ENCODE measurements at places on chromosomes 6 and 20. TPM values are rescaled to one million over a fixed set of nuclear protein-coding genes. Genes with fewer than 3 reads are reported as not detected.

NQO2 gene
- total RNA-seq: 22.4 TPM

MRAP2 gene
- 0.74 TPM for total RNA-seq

CALHM4 gene
- not detected for total RNA-seq

IL17F gene
- not detected for total RNA-seq

ADGB gene
- total RNA-seq: 6.2 TPM

GNAS-AS1 gene
- 0.97 TPM for total RNA-seq

LAMA2 gene
- 49.6 TPM for total RNA-seq

- H3K4me1 ChIP-seq: no peaks in the 10 kb centered on the region
- H3K36me3 ChIP-seq: no peaks in the 10 kb centered on the region
- H3K27me3 ChIP-seq: no peaks in the 10 kb centered on the region
- no peak for DNase-seq
- H3K4me3 ChIP-seq: no peak overlapping the region
- H3K27ac ChIP-seq: no peak overlapping the region
Measured at GRCh38 chr20:23308024-23308423, 42.6 kb upstream of the NXT1 start.

- H3K36me3 ChIP-seq: peaks cover 24% of the 10 kb centered on the region
- no peak for DNase-seq
- H3K4me1 ChIP-seq: peaks cover 33% of the 10 kb centered on the region
- H3K27ac ChIP-seq: no peak overlapping the region
- H3K27me3 ChIP-seq: no peaks in the 10 kb centered on the region
- H3K4me3 ChIP-seq: no peak overlapping the region
Measured at GRCh38 chr6:35094183-35094582, 47.0 kb downstream of the TCP11 start.

- no peaks in the 10 kb centered on the region for H3K4me1 ChIP-seq
- H3K27me3 ChIP-seq: no peaks in the 10 kb centered on the region
- no peak overlapping the region for H3K27ac ChIP-seq
- no peak overlapping the region for H3K4me3 ChIP-seq
- no peak for DNase-seq
- no peaks in the 10 kb centered on the region for H3K36me3 ChIP-seq
Measured at GRCh38 chr6:163170294-163170883, 244.1 kb upstream of the QKI start.

- no peak overlapping the region for H3K4me3 ChIP-seq
- no peak for DNase-seq
- no peak overlapping the region for H3K27ac ChIP-seq
Measured at GRCh38 chr20:53387983-53388675, 205.5 kb downstream of the ZNF217 start.

DNA sequence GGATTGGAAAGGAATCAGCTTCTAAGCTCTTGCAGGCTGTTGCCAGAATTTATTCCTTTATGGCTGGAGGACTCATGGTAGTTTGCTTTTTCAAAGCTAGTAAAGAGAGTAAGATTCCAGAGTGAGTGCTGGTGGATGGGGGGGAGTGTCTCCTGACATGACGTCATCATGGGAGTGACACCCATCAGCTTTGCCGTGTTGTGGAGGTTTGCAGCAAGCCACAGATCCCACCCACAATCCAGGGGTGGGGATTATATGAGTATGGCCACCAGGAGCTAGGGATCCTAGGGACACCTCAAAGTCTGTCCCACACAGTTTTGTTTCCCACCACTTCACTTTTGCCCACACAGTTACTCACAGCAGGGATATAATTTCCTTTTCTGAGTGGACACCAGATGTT lies 28.7 kb upstream of the PMEPA1 start:
- DNase-seq: peak; percentile 1
- H3K4me3 ChIP-seq: no peak overlapping the region
- H3K4me1 ChIP-seq: no peaks in the 10 kb centered on the region
- H3K27me3 ChIP-seq: no peaks in the 10 kb centered on the region

DNA sequence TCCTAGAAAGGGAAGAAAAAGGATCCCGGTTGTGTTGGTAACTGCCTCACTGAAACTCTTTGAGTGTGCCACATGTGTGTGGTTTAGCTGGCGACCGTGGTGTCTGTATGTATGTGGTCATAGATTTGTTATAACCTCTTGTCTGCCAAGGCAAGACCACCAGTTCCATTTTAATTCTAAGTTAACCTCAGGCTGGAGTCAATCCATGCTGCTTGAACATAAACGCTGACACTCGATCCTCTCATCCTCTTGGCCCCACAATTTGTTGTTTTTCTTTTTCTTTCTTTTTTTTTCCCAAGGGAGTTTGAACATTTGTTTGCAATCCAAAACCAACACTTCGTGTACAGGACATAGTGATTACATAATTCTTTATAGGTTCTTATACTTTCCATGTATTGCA lies 318.9 kb upstream of the JAG1 start:
- H3K27ac ChIP-seq: no peak overlapping the region
- H3K4me1 ChIP-seq: no peaks in the 10 kb centered on the region
- H3K36me3 ChIP-seq: no peaks in the 10 kb centered on the region
- no peak overlapping the region for H3K4me3 ChIP-seq

DNA sequence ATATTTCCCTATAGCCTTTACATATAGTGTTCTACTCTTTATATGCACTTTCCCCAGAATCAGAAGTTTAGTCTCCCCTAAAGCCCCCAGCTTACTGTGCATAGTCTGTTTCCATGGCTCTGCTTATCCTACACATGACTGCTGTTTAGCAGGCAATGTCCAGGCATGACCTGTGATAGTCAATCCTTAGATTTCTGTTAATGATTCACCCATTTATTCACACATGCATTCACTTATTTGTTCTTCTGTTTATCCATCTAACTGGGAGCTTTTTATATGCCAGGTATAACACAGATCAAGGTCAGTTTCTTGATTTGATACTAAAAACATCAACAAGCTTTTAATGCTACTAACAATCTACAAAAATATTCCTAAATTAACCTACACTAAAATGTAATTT lies 300.8 kb downstream of the PHF3 start:
- no peak overlapping the region for H3K4me3 ChIP-seq
- no peaks in the 10 kb centered on the region for H3K4me1 ChIP-seq
- no peak overlapping the region for H3K27ac ChIP-seq
- H3K27me3 ChIP-seq: no peaks in the 10 kb centered on the region

DNA sequence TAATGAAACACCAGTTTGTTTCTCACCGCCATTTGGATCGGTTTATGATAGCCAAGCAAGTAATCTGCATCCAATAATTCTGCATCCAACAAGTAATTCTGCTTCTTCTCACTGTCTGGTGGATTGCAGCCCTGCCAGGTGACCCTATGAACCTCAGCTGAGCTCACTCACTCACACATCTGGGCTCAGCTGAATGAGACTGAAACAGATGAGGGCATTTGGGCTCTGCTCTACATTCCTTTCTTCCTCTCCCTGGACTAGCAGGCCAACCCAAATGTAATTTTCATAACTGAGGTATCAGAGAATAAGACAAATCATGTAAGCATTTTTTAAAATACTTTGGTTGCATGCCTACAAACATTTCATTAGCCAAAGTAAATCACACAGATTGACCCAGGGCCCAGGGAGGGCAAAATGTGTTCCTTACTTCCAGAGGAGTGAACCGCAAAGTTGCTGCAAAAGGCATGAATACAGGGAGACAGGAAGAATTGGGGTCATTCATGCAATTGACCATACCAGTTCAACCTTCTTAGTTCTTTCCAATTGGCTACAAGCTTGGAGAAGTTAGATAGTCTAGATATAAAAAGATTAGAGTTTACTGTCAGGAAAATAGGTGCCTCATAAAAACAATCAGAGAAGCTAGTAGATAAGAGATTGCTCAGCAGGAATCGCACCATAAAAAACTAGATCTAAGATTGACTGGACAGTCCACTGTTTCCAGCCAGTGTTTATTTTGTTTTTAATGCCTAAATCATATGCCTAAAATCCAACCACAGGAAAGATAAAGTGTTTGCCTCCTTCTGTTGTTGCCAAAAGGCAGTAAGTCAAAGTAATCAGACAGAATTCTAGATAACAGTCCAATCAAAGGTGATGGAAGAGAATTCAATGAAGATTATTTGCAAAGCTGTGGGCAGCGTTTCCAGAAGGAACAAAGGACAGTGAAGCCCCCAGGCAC lies 43.7 kb downstream of the CBLN4 start:
- H3K36me3 ChIP-seq: no peaks in the 10 kb centered on the region
- no peak overlapping the region for H3K4me3 ChIP-seq

- H3K4me3 ChIP-seq: no peak overlapping the region
- H3K27me3 ChIP-seq: peaks cover 66% of the 10 kb centered on the region
- no peaks in the 10 kb centered on the region for H3K36me3 ChIP-seq
- H3K4me1 ChIP-seq: peaks cover 24% of the 10 kb centered on the region
Measured at GRCh38 chr20:2798814-2799213, 1.6 kb downstream of the CPXM1 start.

DNA sequence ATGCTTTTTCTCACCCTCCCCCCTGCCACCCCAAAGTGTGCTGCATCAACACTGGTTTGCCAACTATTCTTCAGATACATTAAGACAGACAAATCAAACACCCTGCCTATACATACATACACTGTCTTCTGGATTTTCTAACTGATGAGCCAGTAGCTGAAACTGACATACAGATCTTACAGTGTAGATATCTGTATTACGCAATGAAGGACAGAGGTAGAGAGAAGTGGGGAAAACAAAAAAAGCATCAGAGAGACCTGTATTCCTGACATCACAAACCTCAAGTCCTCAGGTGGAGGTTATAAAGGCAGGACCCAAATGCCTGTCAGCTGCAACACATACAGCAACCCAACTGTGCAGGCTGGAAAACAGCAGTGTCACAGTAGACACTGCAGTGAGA lies 535.4 kb downstream of the HACE1 start:
- H3K4me1 ChIP-seq: peaks cover 11% of the 10 kb centered on the region
- no peak overlapping the region for H3K4me3 ChIP-seq
- H3K36me3 ChIP-seq: no peaks in the 10 kb centered on the region
- no peak for DNase-seq

DNA sequence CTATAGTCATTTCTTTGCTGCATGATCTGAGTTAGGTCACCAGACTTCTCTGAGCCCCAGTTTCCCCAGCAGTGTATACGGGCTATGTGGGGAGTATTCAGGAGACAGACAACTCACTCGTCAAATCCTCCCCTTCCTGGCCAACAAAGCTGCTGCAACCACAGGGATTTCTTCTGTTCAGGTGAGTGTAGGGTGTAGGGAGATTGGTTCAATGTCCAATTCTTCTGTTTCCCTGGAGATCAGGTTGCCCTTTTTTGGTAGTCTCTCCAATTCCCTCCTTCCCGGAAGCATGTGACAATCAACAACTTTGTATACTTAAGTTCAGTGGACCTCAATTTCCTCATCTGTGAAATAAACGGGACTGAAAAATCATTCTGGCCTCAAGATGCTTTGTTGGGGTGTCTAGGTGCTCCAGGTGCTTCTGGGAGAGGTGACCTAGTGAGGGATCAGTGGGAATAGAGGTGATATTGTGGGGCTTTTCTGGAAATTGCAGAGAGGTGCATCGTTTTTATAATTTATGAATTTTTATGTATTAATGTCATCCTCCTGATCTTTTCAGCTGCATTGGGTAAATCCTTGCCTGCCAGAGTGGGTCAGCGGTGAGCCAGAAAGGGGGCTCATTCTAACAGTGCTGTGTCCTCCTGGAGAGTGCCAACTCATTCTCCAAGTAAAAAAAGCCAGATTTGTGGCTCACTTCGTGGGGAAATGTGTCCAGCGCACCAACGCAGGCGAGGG lies 594 bp upstream of the CDKN1A start:
- peak overlapping the region; percentile 96 for H3K27ac ChIP-seq
- H3K4me1 ChIP-seq: peaks cover 46% of the 10 kb centered on the region
- no peaks in the 10 kb centered on the region for H3K27me3 ChIP-seq
- DNase-seq: no peak
- H3K4me3 ChIP-seq: peak overlapping the region; percentile 78

DNA sequence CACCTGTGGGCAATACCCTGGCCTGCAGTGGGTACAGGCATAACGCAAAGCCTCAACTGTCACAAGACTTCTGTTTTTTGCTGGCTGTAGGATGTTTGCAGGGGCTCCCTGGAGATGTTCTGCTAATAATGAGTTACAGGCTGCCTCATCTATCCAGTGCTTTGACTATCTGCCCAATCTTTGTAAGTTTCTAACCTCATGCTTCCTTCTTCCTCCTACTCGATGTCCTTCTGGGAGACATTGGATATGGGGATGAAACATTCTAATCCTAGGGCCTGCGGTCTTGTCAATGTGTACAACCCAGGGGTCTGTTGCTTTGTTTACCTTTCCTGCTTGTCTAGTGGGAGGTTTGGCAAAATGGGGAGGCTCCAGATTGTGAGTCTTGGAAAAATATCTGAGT lies 136.8 kb upstream of the TCF21 start:
- peak overlapping the region; percentile 13 for H3K27ac ChIP-seq
- H3K4me3 ChIP-seq: no peak overlapping the region
- no peaks in the 10 kb centered on the region for H3K27me3 ChIP-seq
- H3K36me3 ChIP-seq: no peaks in the 10 kb centered on the region
- H3K4me1 ChIP-seq: no peaks in the 10 kb centered on the region

DNA sequence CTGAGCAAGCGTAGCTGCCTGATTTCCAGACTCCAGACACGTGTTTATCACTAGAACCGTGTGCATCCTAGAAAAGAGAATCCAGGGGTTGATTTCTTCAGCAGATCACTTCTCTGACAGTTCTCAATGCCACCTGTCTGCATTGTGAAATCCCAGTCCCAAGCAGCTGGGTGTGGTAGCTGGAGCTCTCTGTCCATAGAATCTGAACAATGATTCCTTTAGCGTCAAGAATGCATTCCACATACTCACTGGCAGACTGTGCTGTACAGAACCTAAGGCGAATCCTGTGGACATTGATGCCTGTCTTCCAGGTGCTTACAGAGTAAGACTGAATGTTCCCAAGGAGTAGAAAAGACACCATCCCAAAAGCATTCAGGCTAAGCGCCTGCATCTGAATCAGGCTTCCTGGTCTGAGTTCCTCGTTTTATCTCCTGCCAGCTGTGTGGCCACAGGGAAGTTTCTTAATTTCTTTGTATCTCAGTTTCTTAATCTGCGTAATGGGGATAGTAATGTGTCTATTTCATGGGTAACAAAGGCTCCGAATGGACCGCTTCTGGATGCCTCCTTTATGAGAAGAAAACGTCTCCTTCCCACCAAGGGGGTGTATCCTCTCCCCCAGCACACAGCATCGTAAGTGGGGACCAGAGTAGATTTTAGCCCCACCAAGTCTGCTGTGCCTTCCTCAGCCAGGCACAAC lies 10.4 kb upstream of the TRAF3IP2 start:
- no peak overlapping the region for H3K27ac ChIP-seq
- H3K36me3 ChIP-seq: no peaks in the 10 kb centered on the region
- no peak for DNase-seq

DNA sequence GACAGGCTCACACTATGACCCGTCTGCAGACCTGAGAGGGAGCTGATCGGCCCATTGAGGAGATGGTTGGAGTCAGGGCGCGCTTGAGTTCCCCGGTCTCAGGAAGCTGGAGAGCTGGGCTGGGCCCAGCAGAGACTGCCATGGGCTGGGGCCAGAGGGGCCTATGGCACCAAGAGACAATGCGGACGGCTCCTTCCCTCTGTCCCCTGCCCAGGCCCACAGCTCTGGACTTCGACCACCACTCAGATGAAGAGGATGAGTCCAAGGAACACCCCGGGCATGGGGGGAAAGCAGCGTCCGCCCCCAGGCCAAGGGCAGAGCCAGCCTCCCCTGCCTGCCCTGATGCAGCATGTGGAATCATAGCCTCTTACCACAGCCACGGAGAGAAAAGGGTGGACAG lies 40.2 kb upstream of the PHACTR3 start:
- no peaks in the 10 kb centered on the region for H3K36me3 ChIP-seq
- H3K27me3 ChIP-seq: peaks cover 26% of the 10 kb centered on the region
- no peak for DNase-seq
- no peak overlapping the region for H3K4me3 ChIP-seq
